ENCODE measurements at places on chromosomes 6 and 20. TPM values are rescaled to one million over a fixed set of nuclear protein-coding genes. Genes with fewer than 3 reads are reported as not detected.

- DNase-seq = no peak
These were observed 48.5 kb upstream of the CCDC167 start for GRCh38 chr6:37548067-37548674.

DNA sequence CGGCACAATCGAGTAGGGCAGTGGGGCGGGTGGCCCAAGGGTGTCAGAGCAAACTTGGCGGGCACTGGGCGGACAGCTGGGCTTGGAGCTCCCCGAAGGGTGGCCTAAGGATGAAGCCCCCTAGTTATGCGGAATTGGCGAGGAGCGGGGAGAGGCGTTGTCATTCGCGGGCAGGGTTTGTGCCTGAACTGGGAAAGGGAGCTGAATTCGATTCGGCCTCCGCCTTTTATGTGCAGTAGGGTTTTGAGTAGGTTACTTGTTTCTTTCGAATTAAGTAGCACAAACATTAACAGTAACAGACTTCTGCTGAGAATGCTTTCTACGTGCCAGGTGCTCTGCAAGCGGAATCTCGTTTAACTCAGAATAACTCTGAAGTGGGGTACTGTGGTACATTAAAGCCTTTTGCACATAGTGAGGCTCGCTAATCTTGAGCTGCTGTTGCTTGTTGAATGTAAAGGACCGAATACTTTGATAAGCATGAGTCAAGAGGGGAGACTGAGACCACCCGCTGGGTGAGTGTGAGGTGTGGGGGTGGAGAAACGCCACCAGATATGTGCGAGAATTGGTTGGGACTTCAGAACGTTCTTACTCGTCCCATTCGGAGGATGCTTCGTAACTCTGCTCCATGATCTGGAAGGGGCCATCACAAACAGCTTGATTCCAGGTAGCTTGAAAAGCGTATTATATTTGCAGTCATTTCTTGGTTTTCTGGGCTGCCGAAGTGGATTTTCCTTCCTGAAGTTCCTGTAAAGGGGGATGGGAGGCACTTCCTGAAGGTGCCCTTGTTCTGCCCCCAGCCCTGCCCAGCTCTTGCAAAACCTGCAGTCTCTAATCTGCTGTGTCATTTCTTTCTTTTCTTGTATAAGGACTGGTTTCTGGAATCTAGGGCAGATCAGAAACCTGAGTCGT, 833 bp downstream of the RAB5IF start:
- no peak for DNase-seq

DNA sequence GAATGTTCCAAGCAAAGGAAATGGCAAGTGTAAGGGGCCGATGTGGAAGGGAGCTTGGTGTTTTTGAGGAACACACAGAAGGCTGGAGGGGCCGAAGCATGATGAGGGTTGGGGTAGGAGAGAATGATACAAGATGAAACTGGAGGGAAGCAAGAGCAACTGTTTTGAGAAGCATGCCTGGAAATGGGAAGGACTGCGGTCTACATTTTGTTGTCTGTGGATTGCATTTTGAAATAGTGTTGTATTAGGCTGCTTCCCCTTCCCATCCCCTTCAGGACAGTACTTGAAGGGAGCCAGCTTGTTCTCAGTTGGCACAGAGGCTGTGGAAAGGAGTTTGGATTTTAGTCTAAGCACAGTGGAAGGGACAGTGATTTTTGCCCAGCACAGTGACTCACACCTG, 2.2 kb downstream of the TM9SF4 start:
- DNase-seq = no peak

DNA sequence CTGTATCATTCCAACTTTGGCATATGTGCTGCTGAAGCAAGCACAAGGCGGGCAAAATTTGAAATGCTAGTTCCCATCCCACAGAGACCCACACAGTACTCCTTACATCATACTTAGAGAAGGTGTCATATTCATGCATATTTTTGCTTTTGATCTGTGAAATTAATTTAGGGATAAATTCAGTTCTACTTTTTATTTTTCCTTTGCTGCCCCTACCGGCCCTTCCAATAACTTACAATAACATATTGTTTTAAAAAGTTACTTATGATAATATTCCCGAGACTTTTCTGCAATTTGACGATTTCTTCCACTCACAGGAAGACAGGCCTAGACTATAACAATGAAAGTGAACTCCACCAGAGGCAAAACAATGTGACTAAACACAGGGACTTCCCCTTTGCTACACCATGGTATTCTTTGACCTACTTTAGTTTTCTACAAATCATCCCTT, 35.0 kb downstream of the SESN1 start:
- DNase-seq = peak; percentile 95

- no peak for DNase-seq
These were observed 212.6 kb upstream of the HTR1E start for GRCh38 chr6:86724695-86725094.

GRCh38 chr6:132712366-132712765, 1.5 kb downstream of the VNN1 start:
- peak; percentile 3 for DNase-seq

- DNase-seq = no peak
These were observed 13.9 kb upstream of the CD164 start for GRCh38 chr6:109396046-109396718.

- DNase-seq = no peak
These were observed 67.0 kb downstream of the ABHD12 start for GRCh38 chr20:25323496-25324246.

DNA sequence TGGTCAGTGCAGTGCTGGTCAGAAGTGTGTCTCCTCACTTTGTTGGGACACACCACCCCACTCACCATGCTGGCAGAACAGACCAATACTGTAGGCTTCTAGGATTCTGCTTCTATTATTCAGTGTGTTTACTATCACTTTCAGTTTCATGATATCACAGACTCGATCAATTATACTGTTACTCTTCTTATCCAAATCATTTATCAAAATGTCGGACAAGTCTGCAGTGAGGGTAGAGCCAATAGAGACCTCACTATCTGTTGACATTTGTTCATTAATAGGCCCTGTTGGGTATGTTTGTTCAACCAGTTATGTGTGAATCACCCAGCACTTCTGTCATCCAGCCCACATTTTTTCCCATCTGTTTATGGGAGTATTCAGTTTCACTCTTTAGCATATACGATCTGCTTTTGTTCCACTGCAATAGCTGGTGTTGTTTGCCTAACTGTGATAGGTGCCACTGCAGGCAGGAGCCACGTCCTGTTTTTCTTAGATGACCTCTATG, 140.1 kb downstream of the NRN1 start:
- peak; percentile 81 for DNase-seq

GRCh38 chr20:36339646-36340592, 33.8 kb downstream of the DLGAP4 start:
- DNase-seq = no peak

- no peak for DNase-seq
These were observed 143.4 kb downstream of the PTPRK start for GRCh38 chr6:128376952-128377503.

DNA sequence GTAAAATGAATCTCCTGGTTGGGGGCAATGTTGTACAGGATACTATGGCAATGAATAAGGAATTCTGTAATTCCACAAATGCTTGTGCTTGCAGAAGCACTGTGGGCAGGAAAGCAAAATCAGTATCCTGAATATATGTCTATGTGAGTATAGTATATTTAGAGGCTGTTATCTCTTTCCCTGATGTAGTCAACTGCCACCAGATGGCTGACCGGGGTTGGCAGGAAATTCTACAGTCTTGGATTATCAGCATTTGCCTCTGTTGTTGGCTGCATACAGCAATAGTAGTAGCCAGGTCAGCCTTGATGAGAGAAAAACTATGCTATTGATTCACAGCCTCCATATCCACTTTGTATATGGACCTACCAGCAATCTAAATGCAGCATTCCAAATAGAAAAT, 425.1 kb upstream of the JAG1 start:
- peak; percentile 39 for DNase-seq

DNA sequence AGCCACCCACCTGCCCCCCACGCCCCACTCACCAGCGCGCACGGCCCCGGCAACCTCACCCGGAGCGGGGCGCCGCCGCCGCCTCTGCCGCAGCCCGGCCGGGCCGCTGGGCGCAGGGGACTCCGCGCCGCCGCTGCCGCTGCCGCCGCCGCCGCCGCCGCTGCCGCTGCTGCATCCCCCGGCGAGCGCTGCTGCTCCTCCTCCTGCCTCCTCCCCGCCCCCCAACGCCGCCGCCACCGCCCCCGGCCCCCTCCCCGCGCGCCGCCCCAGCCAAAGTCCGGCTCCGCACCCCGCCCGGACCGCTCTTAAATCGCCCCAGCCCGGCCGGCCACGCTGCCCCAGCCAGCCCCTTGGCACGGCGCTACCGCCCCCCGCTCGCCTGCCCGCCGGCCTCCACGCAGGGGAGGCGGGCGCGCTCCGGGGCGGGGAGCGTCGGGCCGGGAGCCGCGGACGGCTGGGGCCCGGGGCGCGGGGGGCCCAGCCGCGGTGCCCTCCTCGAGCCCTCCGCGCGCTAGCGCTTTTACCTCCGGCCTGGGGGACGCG, at the start of gene SULF2:
TSS of gene SULF2 (minus strand) at position 171 of the 543 bp plus-strand sequence. CDS start 28,118 bp downstream, outside the sequence.
- no peak for DNase-seq

- DNase-seq = no peak
These were observed 139.4 kb upstream of the GLP1R start for GRCh38 chr6:38909015-38909730.

GRCh38 chr6:22830463-22830862, 261.1 kb downstream of the HDGFL1 start:
- no peak for DNase-seq

- DNase-seq = no peak
These were observed 33.9 kb downstream of the EDN1 start for GRCh38 chr6:12324099-12324498.

DNA sequence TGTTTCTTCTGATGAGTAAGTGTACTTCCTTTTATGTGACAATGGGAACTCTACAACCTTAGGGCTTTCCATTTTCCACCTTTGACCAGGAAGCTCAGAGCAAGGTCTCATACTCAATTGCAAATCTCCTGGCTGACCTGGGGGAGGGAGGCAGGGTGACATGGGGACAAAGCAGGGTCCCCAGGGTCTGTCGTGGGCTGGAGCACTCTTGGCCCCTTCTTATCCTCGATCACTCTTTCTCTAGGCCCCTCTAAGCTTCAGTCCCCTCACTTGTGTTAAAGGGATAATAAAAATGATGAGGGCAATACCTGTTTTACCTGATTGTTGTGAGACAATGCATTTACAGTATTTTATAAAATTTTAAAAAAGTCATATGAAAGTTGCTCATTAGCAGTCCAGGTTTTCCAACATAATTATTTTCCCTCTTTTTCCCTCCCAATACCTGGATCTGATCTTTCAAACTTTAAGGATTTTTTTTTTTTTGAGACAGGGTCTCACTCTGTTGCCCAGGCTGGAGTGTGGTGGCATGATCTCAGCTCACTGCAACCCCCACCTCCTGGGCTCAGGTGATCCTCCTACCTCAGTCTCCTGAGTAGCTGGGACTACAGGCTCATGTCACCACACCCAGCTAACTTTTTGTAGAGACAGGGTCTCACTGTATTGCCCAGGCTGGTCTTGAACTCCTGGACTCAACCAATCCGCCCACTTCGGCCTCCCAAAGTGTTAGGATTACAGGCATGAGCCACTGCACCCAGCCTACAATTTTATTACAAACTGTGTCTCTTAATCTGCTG, 8.4 kb upstream of the FAM83C start:
- no peak for DNase-seq

DNA sequence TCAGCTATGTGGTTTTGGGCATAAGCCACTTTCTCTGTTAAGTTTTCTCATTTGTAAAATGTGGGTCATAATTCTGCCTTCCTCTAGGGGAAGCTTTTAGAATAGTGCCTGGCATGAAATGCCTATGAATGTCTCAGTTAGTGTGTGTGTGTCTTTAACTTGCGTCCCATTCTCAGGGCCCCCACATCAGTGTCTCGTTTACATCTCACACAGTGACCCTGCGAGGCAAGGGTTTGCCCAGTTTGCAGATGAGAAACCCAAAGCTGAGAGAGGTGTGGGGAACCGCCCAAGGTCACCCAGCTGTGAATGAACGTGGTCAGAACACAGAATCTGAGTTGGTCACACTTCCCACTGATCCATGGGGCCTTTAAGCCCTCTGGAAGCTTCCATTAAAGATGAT, 14.1 kb downstream of the DYNLRB1 start:
- DNase-seq = no peak

GRCh38 chr6:103139377-103139776, 1720.3 kb downstream of the HACE1 start:
- DNase-seq = no peak

- no peak for DNase-seq
These were observed 632 bp downstream of the LIN28B start for GRCh38 chr6:104957301-104958177.

DNA sequence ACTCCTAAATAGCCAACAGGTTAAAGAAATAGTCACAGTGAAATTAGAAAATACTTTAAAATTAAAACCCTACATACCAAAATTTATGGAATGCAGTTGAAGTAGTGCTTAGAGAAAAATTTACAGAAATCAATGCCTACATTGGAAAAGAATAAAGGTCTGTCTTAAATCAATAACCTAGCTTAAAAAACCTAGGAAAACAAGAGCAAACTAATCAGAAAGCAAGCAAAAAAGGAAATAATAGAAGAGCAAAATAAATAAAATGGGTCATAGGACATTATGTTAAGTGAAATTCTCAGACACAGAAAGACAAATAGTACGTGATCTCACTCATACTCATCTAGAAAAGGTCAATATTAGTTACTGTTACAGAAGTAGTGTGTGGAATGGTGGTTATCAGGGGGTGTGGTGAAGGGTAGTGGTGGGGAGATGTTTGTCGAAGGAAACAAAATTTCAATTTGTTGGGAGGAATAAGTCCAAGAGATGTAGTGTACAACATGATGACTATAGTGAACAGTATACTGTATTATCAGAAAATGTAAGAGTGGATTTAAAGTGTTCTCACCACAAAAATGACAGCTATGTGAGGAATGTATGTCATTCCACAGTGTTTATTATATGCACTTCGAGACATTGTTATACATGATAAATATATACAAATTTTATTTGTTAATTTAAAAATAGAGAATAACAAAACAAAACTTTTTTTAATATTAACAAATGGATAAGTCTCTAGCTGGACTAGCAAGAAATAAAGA, 423.6 kb downstream of the CDH26 start:
- DNase-seq = no peak

The ATP9A gene
- total RNA-seq = 75.5 TPM

The FKBP1C gene
- 3.1 TPM for total RNA-seq

The IYD gene
- not detected for total RNA-seq

The EPB41L1 gene
- total RNA-seq = 22.4 TPM

The OXT gene
- not detected for total RNA-seq

The GATA5 gene
- total RNA-seq = not detected

The ARFRP1 gene
- total RNA-seq = 22.5 TPM

The NEDD9 gene
- total RNA-seq = 51.6 TPM

The RBM12 gene
- 39.7 TPM for total RNA-seq

The SLX4IP gene
- 2.3 TPM for total RNA-seq

The LZTS3 gene
- total RNA-seq = 7.6 TPM

The DNPH1 gene
- 63.5 TPM for total RNA-seq

The FAM217B gene
- total RNA-seq = 2.9 TPM

The LTV1 gene
- 10.4 TPM for total RNA-seq

Data from dermis microvascular lymphatic vessel endothelial cell (primary cell).